ENCODE measurements at places on chromosomes 4 and X.

DNA sequence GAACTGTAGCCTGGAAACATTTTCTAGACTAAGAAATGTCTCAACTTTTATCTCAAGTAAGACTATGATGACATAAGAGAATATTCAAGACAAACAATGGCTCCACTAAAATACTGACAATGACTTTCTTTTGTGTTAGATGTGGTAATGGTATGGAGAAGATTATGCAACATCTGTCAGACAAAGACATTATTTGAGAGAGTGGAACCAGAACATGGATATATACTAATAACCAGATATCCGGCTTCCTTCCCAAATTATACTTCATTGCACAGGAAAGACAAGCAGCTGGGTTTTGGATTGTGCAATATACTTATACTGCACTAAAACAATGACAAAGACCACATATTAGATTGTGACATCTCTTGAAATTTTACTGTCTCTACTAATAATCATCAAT, 290.8 kb upstream of the GIMD1 start:
- DNase-seq: peak; percentile 27

GRCh38 chr4:56762484-56763250, 58.8 kb downstream of the SPINK2 start:
- no peak for DNase-seq

- DNase-seq: no peak
Observed at GRCh38 chrX:141175786-141176185, 1.1 kb downstream of the LDOC1 start.

DNA sequence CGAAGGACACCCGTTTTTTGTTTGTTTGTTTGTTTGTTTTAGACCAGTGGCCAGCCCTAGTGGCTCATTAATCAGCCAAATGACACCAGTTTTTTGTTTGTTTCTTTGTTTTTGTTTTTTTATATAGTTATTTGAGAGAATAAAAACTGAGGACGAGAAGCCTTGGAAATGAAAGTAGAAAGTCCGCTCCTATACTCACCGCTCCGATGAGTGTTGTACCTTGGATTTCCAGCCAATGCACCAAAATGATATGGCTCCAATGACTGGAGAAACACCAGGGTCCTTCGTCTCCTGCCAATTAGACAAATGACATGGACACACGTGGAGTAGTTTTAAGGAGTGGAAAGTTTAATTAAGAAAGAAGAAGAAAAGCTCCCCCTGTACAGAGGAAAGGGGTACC, 87.9 kb downstream of the ZXDA start:
- DNase-seq: no peak

- no peak for DNase-seq
Observed at GRCh38 chrX:85419293-85419692, 39.8 kb upstream of the POF1B start.

GRCh38 chr4:40157436-40157835, 39.4 kb upstream of the RHOH start:
- no peak for DNase-seq

DNA sequence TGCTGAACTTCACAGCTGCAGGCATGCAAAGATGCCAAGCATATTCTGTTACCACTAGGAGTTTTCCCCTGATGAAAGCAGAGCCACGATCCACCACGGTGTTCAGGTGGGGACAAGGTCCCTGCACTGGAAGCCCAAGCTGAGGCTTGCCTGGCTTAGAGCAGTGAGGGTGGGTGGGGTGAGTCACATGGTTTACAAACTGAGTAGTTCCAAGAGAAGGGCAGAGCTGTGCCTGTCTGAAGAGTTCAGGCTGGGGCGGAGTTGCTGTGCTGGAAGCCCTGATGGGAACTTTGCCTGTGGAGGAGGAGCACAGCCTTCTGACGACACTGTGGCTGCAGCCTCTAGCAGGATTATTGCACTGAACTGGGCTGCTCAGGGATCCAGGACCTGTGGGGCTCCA, 45.5 kb downstream of the FAM9B start:
- peak; percentile 15 for DNase-seq

GRCh38 chr4:96146686-96147085, 306.8 kb downstream of the PDHA2 start:
- no peak for DNase-seq

GRCh38 chrX:150034788-150035187, 96.5 kb upstream of the EOLA2 start:
- DNase-seq: no peak

DNA sequence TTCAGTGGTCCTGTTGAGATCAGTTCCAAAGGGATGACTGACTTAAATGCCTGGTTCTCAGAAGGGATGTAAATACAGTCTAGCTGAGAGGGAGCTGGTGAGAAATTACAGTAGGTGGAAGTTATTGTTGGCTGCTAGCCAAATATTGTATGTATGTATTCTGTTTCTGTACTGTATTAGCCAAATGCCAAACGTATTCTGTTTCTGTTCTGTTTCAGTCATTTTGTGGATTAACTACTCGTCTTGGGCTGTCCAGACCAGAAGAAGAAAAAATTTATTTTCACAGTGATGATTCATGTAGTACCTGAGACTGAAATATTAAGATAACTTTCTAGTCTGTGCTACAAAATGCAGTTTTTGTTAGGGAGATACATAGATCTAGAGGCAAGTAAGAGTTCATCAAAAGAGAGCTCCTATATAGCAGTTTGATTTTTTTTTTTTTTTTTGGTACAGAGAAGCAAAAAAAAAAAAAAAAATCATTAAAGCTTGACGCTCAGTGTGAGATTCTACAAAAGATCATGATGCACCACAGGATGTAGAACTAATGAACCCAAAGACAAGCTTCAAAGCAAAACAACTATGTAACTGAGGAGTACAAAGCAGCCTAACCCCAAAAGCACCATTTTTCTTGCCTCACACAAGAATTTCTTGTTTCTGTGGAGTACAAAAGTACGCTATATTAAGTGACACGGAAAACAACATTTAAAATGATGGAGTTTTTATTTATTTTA, 54.8 kb downstream of the CASP6 start:
- DNase-seq: no peak

DNA sequence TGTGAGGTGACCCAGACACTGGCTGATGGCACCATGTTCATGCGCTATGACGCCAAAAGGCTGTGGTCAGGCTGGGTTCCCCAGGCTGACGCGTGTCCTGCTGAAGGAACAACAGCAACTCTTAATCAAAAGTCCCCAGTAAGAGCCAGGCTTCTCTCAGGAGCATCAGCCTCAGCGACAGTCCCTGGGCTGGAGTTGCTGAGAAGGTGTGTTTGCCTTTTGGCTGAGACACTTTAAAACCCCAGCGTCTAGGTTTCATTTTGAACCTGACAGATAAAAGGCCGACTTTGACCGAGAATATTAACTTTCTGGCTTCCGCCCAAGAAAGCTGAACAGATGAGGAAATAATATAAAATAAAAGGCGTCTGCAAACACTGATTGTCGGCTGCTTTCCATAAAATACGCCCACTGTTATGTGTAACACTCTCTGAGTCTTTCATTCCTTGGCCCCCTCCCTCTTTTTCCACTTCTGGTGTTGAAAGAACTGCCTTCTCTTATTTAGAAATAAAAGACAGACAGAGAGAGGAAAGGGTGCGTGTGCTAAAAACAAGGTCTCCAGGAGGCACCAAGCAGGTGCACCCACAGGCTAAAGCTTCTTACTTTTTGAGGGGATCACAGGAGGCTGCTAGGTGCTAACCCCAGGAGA, 373.6 kb downstream of the MID1IP1 start:
- no peak for DNase-seq

GRCh38 chr4:169657470-169658107, 37.2 kb downstream of the CLCN3 start:
- no peak for DNase-seq

DNA sequence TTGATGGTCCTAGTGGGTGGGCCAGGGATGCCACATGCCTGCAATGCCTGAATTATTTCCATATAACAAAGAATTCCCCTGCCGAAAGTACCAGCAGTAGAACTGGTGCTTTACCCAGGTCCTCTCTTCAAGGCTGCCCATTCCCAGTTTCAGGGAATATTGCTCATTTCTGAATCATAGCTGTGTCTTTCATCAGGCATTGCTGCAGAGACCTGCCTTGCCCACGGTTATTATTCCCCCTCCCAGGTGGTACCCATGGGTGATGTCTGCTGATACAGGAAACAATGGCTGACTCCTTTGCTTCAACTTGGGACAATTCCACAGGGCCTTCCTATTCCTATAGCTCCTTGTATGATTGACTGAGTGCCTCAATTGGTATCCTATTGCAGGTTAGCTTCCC, 9.7 kb upstream of the IQCM start:
- no peak for DNase-seq
